Activated CD4-positive, alpha-beta T cell treated with anti-CD3 and anti-CD28 coated beads, Interleukin-2, amount 10 ng/mL, durations not matched to agents 24 days and 14 days (primary cell): ENCODE measurements at places on chromosomes 6 and 20. TPM values are rescaled to one million over a fixed set of nuclear protein-coding genes. Genes with fewer than 3 reads are reported as not detected.
A peak's percentile ranks its signal among the peaks of the same experiment; 100 is the strongest.

- DNase-seq: no peak
These were observed 220.8 kb upstream of the FOXA2 start for GRCh38 chr20:22805219-22805618.

- no peak for DNase-seq
These were observed 37.6 kb downstream of the HMGN3 start for GRCh38 chr6:79196912-79197311.

DNA sequence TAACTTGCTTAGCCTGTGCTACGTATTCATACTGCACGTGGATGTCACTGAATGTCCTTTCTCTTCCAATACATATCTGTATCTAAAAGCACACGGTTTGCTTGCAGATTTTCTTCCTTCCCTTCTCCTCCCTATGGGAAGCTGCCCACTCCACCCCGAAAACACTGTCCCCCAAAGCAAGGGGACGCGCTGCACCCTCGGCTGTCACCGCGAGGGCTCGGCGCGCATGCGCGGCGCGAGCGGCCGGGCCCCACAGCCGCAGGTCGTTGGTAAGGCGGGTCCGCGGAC lies 659 bp downstream of the TMX4 start:
- DNase-seq: peak; percentile 92

DNA sequence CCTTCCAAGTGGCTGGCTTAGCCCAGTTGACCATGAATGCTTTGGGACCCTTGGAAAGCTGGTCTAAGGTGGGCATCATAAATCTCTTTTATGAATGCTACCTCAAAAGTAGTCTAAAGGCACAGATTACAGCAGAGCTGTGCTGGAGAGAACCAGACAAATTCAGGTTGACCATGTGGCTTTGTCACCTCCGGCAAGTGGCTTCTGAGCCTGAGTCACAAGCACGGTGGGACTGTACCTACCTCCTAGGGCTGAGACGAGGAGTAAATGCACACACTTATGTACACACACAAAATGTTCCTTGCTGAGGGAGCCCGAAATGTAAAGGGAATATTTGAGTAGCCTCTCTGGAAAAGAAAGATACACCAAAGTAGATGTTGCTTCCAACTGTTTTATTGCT lies 155.9 kb downstream of the NFATC2 start:
- DNase-seq: peak; percentile 72

GRCh38 chr6:45983062-45983461 lies 32.6 kb downstream of the CLIC5 start:
- DNase-seq: no peak

GRCh38 chr6:92922216-92922806 lies 497.0 kb downstream of the EPHA7 start:
- no peak for DNase-seq

GRCh38 chr20:20839771-20840170 lies 127.3 kb upstream of the RALGAPA2 start:
- DNase-seq: no peak

DNA sequence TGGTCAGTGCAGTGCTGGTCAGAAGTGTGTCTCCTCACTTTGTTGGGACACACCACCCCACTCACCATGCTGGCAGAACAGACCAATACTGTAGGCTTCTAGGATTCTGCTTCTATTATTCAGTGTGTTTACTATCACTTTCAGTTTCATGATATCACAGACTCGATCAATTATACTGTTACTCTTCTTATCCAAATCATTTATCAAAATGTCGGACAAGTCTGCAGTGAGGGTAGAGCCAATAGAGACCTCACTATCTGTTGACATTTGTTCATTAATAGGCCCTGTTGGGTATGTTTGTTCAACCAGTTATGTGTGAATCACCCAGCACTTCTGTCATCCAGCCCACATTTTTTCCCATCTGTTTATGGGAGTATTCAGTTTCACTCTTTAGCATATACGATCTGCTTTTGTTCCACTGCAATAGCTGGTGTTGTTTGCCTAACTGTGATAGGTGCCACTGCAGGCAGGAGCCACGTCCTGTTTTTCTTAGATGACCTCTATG lies 140.1 kb downstream of the NRN1 start:
- DNase-seq: peak; percentile 71

DNA sequence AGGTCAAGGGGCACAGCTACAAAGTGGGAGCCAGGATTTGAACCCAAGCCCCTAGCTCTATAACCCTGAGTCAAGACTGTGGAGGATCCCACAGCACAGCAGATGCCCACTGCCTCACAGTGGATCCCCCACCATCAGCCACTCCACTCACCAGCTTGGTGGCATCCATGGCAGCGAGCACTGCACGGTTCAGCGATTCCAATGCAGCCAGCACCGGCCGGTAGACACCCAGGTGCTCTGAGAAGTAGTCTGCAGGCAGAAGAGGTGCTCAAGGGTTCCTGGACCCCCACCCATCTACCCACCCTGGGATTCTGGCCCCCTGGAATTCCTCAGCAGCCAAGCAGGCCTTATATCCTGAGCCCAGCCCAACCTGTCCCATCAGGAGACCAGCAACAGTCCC lies 2.5 kb downstream of the ACTL10 start:
- DNase-seq: no peak

DNA sequence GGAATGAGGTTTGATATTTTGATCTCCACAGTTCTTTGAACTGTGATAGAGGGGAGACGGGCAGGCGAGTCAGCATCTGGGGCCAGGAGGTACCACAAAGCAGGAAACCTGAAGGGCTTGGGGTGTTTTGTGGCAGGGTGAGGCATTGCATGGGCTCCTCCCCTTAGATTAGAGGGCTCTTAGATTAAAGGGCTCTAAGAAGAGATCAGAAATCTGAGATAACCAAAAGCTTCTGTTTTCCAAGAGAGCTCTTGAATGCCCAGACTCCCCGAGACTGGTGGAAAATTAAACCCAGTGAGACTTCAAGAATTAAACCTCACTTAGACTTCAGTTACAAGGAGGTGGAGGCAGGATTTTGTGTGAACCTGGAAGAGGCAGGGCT lies 2.4 kb upstream of the GPX5 start:
- DNase-seq: peak; percentile 73

IL17A gene
- not detected in 2 replicates for total RNA-seq

KCNK5 gene
- 33.8 and 35.3 TPM in 2 replicates for total RNA-seq

PRICKLE4 gene
- not detected in 2 replicates for total RNA-seq

CPNE5 gene
- total RNA-seq: 0.31 and 0.65 TPM in 2 replicates

STK38 gene
- total RNA-seq: 20.7 and 21.5 TPM in 2 replicates
